ENCODE measurements at places on chromosomes 7 and 10.

GRCh38 chr7:99901581-99901980 is 17.7 kb downstream of the TRIM4 start:
- no peaks in the 10 kb centered on the region for H3K27me3 ChIP-seq
- H3K27ac ChIP-seq = no peak overlapping the region
- no peaks in the 10 kb centered on the region for H3K36me3 ChIP-seq
- no peaks in the 10 kb centered on the region for H3K4me1 ChIP-seq
- DNase-seq = no peak
- no peak overlapping the region for H3K4me3 ChIP-seq

GRCh38 chr7:133139350-133139749 is 57.5 kb upstream of the CHCHD3 start:
- no peak overlapping the region for H3K4me3 ChIP-seq
- DNase-seq = no peak
- H3K4me1 ChIP-seq = no peaks in the 10 kb centered on the region
- H3K27me3 ChIP-seq = no peaks in the 10 kb centered on the region
- no peak overlapping the region for H3K27ac ChIP-seq
- no peaks in the 10 kb centered on the region for H3K36me3 ChIP-seq

- H3K4me3 ChIP-seq = no peak overlapping the region
- H3K36me3 ChIP-seq = no peaks in the 10 kb centered on the region
- H3K27me3 ChIP-seq = no peaks in the 10 kb centered on the region
- H3K4me1 ChIP-seq = no peaks in the 10 kb centered on the region
- H3K27ac ChIP-seq = no peak overlapping the region
Measured at GRCh38 chr7:54769203-54769602, 10.2 kb upstream of the SEC61G start.

- no peaks in the 10 kb centered on the region for H3K27me3 ChIP-seq
- no peak overlapping the region for H3K27ac ChIP-seq
- no peaks in the 10 kb centered on the region for H3K36me3 ChIP-seq
- H3K4me1 ChIP-seq = peaks cover 2% of the 10 kb centered on the region
- no peak overlapping the region for H3K4me3 ChIP-seq
Measured at GRCh38 chr10:7577176-7577575, 89.6 kb downstream of the ITIH5 start.

DNA sequence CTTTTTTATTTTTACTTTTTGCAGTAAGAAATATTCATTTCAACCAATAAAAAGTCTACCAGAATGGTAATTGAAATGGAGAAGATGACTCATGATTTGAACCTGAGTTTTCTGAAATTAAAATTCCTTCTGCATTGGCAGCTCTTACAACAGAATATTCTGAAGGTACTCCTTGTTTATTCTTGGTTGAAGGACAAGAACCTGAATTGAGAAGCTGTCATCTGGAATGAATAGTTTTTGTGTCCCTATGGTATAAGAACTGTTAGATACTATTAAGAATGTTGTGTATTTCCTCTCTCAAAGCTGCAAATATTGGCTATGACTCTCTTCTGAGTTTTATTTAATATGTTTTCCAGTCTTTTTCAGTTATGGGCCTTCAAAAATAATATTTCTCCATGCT is 56.1 kb downstream of the CDK1 start:
- no peak overlapping the region for H3K27ac ChIP-seq
- H3K4me3 ChIP-seq = no peak overlapping the region
- no peaks in the 10 kb centered on the region for H3K27me3 ChIP-seq
- no peak for DNase-seq
- no peaks in the 10 kb centered on the region for H3K36me3 ChIP-seq

GRCh38 chr10:130354573-130354954 is 218.4 kb downstream of the GLRX3 start:
- no peak overlapping the region for H3K4me3 ChIP-seq
- H3K27me3 ChIP-seq = no peaks in the 10 kb centered on the region
- H3K4me1 ChIP-seq = no peaks in the 10 kb centered on the region
- DNase-seq = no peak
- no peaks in the 10 kb centered on the region for H3K36me3 ChIP-seq
- no peak overlapping the region for H3K27ac ChIP-seq

DNA sequence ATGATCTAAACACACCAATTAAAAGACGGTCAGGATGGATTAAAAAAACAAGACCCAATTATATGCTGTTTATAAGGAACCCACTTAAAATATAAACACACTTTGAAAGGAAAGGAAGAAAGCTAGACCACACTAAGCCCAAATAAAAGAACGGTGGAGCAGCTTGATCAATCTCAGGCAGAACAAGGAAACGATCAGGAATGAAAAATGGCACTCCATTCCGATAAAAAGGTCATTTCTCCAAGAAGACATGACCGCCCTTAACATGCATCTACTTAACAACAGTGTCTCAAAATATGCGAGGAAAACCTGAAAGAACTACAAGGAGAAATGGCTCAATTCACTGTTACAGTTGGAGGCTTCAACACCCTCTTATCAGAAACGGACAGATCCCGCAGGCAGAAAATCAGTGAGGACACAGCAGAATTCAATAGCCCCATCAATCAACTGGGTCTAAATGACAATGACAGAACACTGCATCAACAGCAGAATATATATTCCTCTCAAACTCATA is 210.0 kb downstream of the MAD1L1 start:
- H3K27ac ChIP-seq = no peak overlapping the region
- no peak for DNase-seq
- H3K36me3 ChIP-seq = no peaks in the 10 kb centered on the region
- no peaks in the 10 kb centered on the region for H3K27me3 ChIP-seq

GRCh38 chr10:43195557-43195956 is 57.3 kb downstream of the CSGALNACT2 start:
- H3K27me3 ChIP-seq = no peaks in the 10 kb centered on the region
- no peaks in the 10 kb centered on the region for H3K4me1 ChIP-seq
- DNase-seq = peak; percentile 21
- H3K36me3 ChIP-seq = no peaks in the 10 kb centered on the region

DNA sequence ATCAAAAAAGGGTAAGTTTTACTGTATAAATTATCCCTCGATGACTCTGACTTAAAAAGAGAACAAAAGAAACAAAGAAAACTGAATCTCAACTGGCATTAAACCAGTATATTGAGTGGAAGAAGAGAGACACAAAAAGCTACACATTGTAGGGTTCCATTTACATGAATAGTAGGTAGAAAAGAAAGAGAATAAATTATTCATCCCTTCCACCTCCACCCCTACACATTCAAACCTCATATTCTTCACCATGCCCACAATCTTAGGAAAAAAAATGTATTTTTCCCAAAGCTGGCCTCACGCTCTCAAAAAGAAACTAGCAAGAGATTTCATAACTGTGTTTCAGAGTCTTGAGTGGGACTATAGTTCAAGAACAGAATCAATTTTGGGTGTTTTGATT is 346.8 kb upstream of the AOAH start:
- no peak overlapping the region for H3K27ac ChIP-seq
- no peaks in the 10 kb centered on the region for H3K4me1 ChIP-seq
- H3K27me3 ChIP-seq = no peaks in the 10 kb centered on the region
- no peak overlapping the region for H3K4me3 ChIP-seq
- no peak for DNase-seq

GRCh38 chr10:4661511-4662255 is 164.3 kb upstream of the AKR1E2 start:
- H3K4me3 ChIP-seq = no peak overlapping the region
- H3K36me3 ChIP-seq = no peaks in the 10 kb centered on the region
- peaks cover 15% of the 10 kb centered on the region for H3K4me1 ChIP-seq
- peak overlapping the region; percentile 14 for H3K27ac ChIP-seq
- peak; percentile 42 for DNase-seq

DNA sequence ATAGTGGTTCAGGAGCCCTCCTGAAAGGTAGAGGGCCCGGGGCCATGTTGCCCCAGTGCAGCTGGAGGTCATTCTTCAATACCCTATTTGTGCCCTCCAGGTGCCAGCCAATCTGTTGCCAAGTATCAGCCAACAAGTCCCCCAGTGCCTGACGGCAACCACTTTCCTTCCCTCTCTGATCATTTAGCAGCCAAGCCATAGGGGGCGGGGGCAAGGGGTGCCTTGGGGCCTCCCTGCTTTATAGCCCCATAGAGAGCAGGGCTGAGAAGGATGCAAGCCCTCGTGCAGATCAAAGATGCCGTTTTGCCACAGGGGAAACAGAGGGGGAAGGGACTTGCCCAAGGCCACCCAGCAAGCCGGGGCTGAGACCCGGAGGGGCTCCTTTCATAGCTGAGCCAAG is 149.0 kb upstream of the CHST15 start:
- H3K4me3 ChIP-seq = no peak overlapping the region
- no peaks in the 10 kb centered on the region for H3K4me1 ChIP-seq
- no peaks in the 10 kb centered on the region for H3K36me3 ChIP-seq
- H3K27ac ChIP-seq = no peak overlapping the region
- DNase-seq = no peak
- H3K27me3 ChIP-seq = no peaks in the 10 kb centered on the region

- H3K27me3 ChIP-seq = no peaks in the 10 kb centered on the region
- no peak overlapping the region for H3K27ac ChIP-seq
- peaks cover 4% of the 10 kb centered on the region for H3K4me1 ChIP-seq
- H3K4me3 ChIP-seq = peak overlapping the region; percentile 61
Measured at GRCh38 chr7:66205741-66206090, 582 bp downstream of the TPST1 start.

GRCh38 chr10:60069311-60069710 is 163.0 kb upstream of the CCDC6 start:
- DNase-seq = no peak
- no peaks in the 10 kb centered on the region for H3K27me3 ChIP-seq
- H3K27ac ChIP-seq = no peak overlapping the region
- H3K36me3 ChIP-seq = no peaks in the 10 kb centered on the region
- no peaks in the 10 kb centered on the region for H3K4me1 ChIP-seq

GRCh38 chr7:140009735-140010134 is 53.0 kb downstream of the PARP12 start:
- DNase-seq = no peak
- H3K27ac ChIP-seq = no peak overlapping the region
- H3K36me3 ChIP-seq = no peaks in the 10 kb centered on the region
- no peaks in the 10 kb centered on the region for H3K4me1 ChIP-seq

GRCh38 chr10:124446830-124447750 is 2.7 kb downstream of the NKX1-2 start:
- peaks cover 9% of the 10 kb centered on the region for H3K27me3 ChIP-seq
- peaks cover 4% of the 10 kb centered on the region for H3K4me1 ChIP-seq
- no peak overlapping the region for H3K4me3 ChIP-seq
- DNase-seq = no peak

DNA sequence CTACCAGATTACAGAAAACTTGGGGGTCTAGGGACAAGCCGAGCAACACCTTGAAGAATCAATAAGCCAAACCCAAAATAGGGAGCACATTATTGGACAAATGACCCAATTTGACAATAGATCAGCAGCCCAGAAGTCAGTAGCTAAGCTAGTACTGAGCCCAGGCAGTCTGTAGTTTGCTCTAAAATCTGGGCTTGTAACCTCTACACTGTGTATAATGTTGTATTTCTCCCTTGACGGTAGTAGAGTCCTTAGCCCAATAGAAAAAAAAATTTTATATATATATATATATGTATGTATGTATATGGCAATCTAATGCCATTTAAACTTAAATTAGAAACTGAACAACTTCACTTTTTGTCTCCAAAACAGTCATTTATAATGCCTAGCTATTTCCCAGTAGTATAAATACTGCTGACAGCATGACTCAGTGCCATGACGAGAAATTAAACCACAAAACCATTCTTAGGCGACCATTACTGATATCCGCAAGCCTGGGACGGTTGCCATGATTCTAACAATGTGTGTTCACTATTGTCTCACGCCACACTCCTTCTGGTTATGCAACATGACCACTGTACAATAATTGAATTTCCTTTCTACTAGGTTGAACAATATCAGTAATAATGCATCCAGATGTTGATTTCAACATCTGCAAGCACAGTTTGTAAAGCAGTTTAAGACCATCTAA is 110.5 kb downstream of the IPMK start:
- no peak overlapping the region for H3K4me3 ChIP-seq
- no peaks in the 10 kb centered on the region for H3K36me3 ChIP-seq
- no peaks in the 10 kb centered on the region for H3K27me3 ChIP-seq
- DNase-seq = no peak
- no peaks in the 10 kb centered on the region for H3K4me1 ChIP-seq
- no peak overlapping the region for H3K27ac ChIP-seq

GRCh38 chr7:119733127-119733879 is 539.7 kb upstream of the KCND2 start:
- no peak for DNase-seq
- H3K4me3 ChIP-seq = no peak overlapping the region
- no peaks in the 10 kb centered on the region for H3K4me1 ChIP-seq
- no peaks in the 10 kb centered on the region for H3K36me3 ChIP-seq

- DNase-seq = no peak
- no peak overlapping the region for H3K4me3 ChIP-seq
- H3K36me3 ChIP-seq = no peaks in the 10 kb centered on the region
- no peaks in the 10 kb centered on the region for H3K27me3 ChIP-seq
Measured at GRCh38 chr7:158798741-158799140, 30.6 kb downstream of the ESYT2 start.

DNA sequence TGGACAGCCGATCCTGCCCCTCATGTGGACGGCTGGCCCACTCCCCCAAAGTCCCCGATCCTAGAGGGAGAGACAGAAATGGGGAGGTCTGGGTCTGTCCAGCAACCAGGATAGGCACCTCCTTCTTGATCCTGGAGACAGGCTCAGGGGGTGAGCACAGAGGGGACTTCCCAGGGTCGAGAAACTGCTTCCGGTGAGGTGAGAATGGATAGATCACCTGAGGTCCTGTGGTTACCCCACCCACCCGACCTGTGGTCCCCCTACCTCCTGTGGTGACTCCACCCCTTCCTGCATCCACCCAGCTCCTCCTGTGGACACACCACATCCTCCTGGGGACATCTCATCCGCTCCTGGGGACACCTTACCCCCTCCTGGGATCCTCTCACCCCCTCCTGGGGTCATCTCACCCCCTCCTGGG is 27.4 kb upstream of the RASGEF1A start:
- no peaks in the 10 kb centered on the region for H3K36me3 ChIP-seq
- no peak overlapping the region for H3K4me3 ChIP-seq
- H3K27me3 ChIP-seq = no peaks in the 10 kb centered on the region
- no peak for DNase-seq

GRCh38 chr10:69835875-69836730 is 34.4 kb downstream of the COL13A1 start:
- DNase-seq = no peak
- no peaks in the 10 kb centered on the region for H3K27me3 ChIP-seq
- H3K27ac ChIP-seq = no peak overlapping the region
- no peaks in the 10 kb centered on the region for H3K36me3 ChIP-seq
- H3K4me1 ChIP-seq = no peaks in the 10 kb centered on the region

GRCh38 chr7:14073543-14073942 is 84.1 kb upstream of the ETV1 start:
- H3K27ac ChIP-seq = no peak overlapping the region
- no peaks in the 10 kb centered on the region for H3K36me3 ChIP-seq
- no peaks in the 10 kb centered on the region for H3K4me1 ChIP-seq

DNA sequence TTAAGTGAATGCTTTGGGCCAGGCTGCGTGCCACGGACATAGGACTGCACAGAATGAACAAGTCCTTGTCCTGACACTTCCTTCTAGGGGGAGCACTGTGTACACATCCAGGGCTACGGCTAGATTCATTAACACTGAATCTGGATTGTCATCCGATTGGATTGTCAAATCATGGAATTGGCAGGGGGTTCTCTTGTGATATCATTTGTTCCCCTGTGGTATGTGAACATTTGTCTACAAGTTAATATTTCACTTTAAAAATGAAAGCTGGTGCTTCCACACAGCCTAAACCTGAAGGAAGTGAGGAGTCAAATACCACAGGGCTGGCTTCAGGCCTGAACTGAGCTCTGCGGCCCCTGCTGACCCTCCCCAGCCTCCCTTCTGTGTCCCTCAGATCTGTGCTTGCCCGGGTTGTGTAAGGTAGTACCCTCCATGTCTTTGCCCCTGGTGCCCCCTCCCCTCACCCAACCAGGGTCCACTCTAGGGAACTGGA is 75.6 kb downstream of the SNX10 start:
- H3K4me3 ChIP-seq = no peak overlapping the region
- no peak for DNase-seq
- no peaks in the 10 kb centered on the region for H3K36me3 ChIP-seq
- H3K27me3 ChIP-seq = no peaks in the 10 kb centered on the region
- no peaks in the 10 kb centered on the region for H3K4me1 ChIP-seq

Measured in ovary (tissue), 10 donors.